T-helper 1 cell (primary cell): ENCODE measurements at places on chromosomes 13 and 19.

- DNase-seq: no peak
Measured at GRCh38 chr13:97285221-97285955, 63.3 kb downstream of the MBNL2 start.

DNA sequence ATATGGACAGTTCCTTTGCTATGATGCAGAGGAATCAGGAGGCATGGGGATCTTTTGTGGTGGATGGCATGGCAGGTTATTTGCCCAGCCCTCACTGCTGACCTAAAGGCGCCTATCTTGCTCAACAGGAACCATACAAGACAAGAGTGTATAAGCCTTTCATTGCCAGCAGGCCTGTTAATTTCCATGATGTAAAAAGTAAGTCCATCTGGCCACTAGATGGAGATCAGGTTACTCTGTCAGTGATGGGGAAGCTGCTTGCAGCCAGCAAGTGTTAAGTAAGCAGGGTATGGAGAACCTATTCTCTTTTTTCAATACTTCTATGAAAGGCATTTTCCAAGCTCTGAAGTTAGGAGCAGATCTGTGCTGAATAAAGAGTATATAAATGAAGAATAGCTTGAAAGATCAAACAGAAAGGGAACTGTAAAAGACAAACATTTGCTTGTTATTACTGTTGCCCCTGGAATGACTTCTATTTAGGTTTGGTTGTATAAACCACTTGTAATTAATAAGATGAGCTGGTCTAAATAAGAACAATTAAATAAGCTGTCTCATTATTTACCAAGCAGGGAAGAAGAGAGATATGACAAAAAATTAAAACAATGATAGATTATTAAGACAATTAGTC, 210.9 kb downstream of the RGCC start:
- peak; percentile 73 for DNase-seq

- no peak for DNase-seq
Measured at GRCh38 chr19:1967087-1967608, 26.2 kb downstream of the CSNK1G2 start.

DNA sequence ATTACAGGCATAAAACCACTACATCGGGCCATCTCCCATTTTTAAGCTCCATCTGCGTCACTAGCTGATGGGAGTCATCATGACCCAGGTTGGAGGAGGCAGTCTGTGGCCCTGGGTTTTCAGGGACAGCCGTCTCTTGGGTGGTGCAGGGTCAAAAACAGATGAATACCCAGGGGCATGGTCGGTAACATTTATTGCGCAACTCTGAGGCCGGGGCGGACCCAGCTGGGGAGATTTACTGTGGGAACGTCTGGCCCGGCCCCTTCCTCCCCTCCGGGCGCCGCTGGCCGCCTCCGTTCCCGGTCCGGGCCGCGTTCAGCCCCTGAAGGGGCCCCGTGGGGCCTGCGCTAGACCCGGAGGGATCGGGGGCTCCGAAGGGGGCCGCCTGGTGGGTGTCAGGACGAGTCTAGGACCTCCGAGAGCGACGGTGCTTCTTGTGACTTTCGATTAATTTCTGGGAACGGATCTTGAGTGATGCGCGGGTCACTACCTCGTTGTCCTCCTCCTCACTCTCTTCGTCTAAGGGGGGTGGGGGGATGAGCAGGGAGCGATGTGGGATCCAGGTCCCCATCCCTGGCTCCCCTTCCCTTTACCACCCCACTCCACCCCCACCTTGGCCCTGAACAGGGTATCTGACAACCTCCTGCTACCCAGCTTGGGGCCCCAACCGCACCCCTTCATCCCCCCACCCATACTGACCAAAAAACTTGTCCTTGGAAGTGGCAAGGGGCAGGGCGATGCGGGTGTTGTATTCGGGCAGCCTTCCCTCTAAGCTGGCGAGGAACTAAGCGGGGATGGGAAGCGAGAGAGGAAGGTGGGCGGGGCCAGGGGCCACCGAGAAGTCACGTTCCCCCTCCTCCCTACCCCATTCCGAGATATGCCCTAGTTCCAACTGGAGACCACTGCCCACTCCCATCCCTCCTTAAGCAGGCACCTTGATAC, 1.6 kb upstream of the RGL3 start:
- DNase-seq: no peak
